Stimulated activated CD4-positive, alpha-beta T cell treated with anti-CD3 and anti-CD28 coated beads, Interleukin-4, amount 100 ng/mL, for 1 hour (primary cell): ENCODE measurements at places on chromosomes 5 and 9.

DNA sequence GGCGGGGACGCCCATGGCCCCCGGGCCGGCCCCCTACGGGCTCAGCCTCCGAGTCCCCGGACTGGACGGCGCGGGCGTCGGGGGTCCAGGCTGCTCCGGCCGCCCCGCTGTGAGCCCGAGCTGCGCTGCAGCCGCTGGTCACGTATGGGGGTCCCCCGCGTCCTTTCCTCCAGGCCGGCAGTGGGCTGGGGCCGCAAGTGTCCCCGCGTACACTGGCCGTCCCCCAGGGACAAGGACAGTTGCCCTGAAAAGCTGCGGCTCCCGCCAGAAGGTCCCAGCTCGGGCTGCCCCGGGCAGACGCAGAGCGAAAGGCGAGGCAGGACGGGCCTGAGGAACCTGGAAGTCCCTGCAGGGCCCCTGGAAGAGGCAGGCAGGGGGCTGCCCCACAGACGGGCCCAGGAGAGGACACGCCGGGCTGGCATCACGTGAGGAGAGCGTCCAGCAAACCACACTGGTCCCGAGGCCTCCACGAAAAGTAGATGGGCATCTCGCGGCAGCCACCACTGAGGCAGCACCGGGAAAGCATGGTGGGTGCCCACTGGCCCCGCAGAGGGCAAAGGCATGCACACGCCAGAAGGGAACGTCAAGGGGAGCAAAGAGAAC is 3.3 kb upstream of the NKD2 start:
- DNase-seq: no peak

- DNase-seq: peak; percentile 95
Measured at GRCh38 chr5:138331449-138332368, at the start of gene CDC25C. Gene CDC25C (minus strand): TSS chr5:138331804. CDS start chr5:138331180, 624 bp downstream.

DNA sequence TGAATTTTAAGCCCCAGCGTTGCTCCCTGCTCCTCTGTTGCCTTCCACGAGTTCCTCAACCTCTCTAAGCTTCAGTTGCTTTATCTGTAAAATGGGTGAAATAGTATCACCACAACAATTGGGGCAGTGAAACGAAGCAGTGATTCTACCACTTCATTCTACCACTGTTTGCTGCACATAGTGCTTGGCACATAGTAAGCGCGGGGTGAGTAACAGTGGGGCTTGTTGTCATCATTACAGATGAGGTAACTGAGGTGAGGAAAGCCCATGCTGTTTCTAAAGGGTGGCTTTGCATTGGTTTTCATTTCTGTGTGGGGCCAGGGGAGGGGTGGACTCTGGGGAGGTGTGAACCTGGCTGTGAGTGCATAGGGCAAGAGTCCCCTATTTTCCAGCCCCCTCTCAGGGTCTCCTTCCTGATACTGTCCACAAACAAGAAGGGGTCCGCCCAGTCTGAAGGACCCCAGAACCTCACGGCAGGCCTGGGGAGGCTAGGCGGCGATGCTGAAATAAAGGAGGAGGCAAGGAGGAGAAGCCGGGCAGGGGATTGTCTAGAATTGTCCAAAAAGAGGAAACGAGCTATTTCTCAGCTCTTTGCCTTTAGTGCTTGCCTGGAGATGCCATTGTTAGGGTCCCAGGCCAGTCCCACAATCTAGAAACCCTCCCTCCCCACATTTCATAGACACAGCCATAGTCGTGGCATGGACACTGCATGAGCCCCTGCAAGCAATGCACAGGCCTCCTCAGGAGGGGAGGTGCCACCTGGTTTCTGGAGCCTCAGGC is 65.6 kb downstream of the IL6ST start:
- DNase-seq: no peak

GRCh38 chr9:135835131-135835530 is 72.2 kb downstream of the CAMSAP1 start:
- no peak for DNase-seq

DNA sequence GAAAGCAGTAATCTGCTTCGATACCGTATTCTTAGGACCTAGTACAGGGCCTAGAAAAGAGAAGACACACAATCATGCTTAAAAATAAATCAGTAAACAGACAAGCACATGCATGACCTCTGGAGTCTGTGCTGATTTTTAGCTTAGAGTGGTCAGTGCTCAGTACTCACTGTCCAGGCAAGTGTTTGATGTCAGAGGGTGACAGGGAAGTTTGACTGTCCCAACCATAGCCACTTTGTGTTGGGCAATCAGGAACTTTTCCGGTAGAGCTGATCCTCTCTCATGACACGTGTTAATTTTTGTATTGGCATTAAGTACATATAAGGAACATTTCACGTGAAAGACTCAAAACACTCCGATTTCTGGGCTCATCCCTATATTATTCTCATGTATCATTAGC is 464.7 kb upstream of the KLF4 start:
- DNase-seq: no peak

GRCh38 chr5:34719029-34719428 is 62.9 kb downstream of the RAI14 start:
- no peak for DNase-seq

- DNase-seq: no peak
Measured at GRCh38 chr5:125232779-125233230, 486.4 kb upstream of the ZNF608 start.

DNA sequence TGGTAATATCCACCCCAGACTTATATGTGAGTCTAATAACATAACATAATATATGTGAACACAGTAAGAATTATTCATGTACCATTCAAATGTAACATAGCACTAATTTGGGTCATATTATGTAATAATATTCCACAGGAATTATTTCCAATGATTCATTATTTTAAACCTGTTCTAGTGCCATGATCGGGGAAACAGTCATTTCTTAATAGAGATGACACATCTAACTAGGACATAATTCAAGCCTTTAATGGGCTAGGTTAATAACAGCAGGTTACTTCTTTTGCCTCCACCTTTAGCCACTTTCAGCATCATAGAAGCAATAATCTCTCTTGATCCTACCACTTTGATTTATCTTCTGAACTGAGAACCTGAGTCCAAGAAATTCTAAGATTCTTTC is 12.3 kb downstream of the SPINK9 start:
- DNase-seq: no peak

GRCh38 chr9:112112519-112112918 is 62.6 kb downstream of the SUSD1 start:
- DNase-seq: no peak

DNA sequence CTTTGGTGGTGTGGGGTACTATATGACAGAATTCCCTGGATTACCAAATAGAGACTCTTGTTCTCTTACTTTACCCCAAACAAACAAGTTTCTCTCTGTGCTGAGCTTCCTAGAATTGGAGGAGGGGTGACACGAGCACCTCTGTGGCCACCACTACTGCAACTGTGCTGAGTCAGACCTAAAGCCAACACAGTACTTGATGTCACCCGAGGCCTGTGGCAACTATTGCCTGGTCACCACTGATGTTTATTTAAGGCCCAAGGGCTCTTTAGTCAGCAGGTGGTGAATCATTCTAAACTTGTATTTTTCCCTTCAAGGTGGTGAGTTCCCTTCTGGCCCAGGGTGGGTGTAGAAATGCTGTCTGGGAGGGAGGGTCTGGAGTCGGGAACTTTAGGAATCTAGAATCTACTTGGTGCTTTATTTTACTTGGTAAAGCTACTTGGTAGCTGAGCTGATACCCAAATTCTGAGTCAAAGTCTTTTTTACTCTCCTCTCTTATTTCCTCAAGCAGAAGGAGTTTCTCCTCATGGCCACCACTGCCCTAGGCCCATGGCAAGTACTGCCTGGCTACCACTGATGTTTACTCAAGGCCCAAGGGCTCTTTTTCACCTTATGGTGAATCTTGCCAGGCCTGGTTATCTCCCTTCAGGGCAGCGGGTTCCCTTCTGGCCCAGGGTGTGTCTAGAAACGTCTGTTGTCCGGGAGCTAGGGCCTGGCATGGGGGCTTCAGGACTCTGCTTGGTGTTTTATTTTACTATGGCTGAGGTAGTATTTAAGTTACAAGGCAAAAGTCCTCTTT is 9.8 kb downstream of the LURAP1L start:
- DNase-seq: no peak

DNA sequence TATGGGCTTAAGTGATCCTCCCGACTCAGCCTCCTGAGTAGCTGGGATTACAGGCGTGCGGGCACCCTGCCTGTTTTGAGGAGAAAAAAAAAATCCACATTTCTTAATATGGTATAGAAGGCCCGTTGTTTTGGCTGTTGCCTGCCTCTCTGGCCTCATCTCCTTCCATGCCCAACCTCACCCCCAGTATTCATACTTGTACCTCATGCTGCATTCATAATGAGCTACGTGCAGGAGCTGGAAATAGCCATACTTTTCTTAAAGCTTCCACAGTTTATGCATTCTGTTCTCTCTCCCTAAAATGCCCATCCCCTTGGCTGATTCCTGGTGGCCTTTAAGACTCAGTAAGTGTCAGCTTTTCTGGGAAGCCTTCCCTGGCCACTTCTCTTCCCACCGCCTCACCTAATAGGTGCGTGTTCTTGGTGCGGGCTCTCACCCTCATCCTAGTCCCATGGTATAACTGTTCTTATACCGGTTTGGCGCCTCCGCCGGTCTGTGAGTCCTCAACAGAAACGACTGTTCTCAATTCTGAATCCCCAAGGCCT is 2.1 kb upstream of the TPM2 start:
- no peak for DNase-seq

DNA sequence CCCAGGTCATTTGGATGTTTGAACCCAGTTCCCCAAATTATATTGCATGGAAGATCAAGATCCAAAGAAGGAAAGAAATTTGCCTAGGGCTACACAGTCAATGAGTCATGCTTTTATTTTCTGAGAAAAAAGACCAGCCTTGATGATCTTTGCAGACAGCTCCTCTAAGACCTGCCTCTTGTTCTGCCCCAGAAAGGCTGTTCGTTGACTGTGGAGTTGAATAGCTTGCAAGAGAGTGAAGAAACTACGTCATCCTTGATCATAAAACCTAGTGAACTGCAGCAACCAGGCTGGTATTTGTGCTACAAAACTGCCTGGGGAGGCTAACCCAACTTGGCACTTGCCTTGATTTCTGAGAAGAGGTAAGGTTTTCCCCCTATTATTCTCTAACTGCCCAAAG is 263.9 kb downstream of the PAPPA start:
- no peak for DNase-seq

- peak; percentile 51 for DNase-seq
Measured at GRCh38 chr5:140399979-140400729, 1.5 kb upstream of the ANKHD1 start.

DNA sequence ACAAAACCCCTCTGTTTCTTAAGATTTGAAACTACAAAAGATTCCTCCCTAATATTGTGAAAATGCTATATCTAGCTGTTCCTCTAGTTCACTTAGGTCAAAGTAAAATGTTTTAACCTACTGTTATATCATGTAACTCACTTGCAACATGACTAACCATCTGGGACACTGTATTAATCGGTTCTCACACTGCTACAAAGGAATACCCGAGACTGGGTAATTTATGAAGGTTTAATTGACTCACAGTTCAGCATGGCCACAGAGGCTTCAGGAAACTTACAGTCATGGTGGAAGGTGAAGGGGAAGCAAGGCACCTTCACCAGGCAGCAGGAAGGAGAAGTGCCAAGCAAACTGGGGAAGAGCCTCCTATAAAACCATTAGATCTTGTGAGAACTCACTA is 34.7 kb downstream of the DIMT1 start:
- no peak for DNase-seq

- no peak for DNase-seq
Measured at GRCh38 chr9:130823435-130823834, 11.6 kb upstream of the ABL1 start.

DNA sequence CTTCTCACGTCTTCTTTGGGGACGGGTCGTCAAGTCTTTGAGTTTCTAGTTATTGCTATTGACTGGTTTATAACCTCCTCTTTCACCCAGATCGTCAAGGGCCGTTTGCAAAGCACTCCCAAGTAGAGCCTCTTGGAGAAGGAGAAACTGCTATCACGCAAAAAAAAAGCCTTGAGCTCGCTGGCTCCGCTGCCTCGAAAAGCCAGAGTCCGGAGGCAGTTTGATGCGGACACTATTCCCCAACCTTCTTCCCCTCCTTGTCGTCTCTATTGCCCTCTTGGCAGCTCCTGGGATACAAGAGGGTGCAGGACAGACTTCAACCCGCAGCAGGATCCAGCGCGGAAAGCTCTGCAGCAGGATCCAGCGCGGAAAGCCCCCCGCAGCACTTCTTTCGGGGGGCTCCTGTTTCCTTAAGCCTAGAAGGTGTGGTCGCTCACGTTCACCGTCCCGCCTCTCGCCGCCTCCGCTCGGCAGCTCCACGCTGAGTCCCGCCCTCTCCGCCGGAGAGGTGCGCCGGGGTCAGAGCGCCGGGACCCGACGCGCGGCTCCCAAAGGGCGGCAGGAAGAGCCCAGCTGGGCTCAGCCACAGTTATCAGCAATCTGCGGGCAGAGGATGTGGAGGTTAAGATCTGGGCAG is at the start of gene PCDHAC1:
Gene PCDHAC1 (plus strand): TSS at position 494 of the 637 bp plus-strand sequence. CDS start 594 bp downstream, outside the sequence.
- DNase-seq: no peak

DNA sequence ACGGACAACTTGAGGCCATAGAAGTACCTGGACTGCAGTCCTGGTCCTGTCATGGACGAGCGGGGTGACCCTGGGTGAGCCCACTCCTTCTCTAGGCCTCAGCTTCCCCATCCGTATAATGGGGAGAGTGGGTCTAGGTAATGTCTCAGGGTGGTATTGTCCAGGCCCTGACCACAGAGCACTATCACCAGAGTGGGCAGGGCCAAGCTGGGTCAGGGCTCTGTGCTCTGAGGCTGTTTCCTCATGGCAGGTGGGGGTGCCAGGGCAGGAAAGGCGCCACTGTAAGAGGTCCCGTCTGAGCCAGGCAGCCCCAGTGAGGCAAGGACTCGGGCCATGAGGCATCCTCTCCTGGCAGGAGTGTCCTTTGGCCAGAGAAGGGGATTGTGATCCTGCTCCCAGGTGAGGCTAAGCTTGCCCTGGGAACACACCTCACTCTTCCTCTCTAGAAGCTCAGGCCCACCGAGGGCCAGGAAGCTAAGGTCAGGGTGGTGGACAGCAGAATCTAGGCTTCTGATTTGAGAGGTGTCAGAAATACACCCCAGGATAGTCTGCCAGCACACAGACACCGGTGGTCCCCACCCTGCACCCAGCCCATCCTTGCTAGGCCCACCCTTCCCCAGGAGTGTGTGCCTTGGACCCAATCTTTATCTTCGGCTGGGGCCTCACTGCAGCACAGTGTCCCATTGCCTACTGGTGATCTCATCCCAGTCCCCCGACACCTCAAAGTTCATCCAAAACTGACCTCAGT is 1.5 kb upstream of the MYOZ3 start:
- DNase-seq: no peak

DNA sequence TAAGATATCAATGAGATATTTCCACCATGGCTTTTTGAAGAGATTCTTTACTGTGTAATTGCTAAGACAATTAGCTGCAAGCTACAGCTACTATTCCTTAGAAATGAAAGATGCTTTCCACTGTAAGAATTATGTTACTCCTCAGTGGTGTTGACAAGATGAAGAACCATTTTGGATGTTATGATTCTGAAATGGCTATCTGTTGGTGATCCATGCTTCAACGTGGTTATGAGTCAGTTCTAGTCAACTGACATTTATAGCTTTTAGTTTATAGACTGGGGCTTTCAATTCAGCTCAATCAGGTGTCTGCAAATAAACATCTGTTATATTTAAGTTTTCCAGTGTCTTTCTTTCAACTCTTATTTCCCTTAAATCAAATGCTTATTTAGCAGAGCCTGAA is 93.7 kb downstream of the SGCD start:
- DNase-seq: no peak

GRCh38 chr5:6418679-6419276 is 29.9 kb upstream of the UBE2QL1 start:
- no peak for DNase-seq
